NCI-H2171 treated with DMSO at 0.1 percent for 48 hours (cell line): ENCODE measurements at places on chromosomes 11 and 22.

DNA sequence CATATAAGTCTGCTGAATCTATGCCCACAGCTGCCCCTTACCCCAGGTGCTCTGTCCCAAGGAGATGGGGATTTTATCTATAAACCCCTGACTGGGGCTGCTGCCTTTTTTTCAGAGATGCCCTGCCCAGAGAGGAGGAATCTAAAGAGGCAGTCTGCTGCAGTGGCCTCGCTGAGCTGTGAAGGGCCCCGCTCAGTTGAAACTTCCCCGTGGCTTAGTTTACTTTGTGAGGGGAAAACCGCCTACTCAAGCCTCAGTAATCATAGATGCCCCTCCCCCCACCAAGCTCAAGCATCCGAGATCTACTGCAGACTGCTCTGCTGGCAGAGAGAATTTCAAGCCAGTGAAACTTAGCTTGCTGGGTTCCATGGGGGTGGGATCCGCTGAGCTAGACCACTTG is 7.4 kb upstream of the SCGB1D4 start:
- DNase-seq: no peak

DNA sequence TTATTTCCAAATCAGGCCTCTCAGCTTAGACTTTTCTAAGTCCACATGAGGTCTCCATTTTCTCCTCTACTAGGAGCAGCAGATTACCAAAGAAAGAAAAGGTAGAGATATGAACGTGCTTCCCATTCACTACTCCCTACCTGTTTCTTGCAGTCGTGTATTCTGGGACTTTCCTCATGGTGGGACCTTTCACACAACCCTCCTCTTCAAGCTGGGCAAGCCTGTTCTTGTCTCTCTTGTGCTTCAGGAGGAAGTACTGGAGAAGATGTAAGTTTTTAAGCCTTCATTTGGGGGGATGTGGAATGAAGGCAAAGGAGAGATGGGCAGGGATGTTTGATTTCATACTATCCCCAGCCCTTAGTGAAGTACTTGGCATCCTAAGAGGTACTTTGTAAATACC is 128.8 kb upstream of the SESN3 start:
- DNase-seq: no peak

DNA sequence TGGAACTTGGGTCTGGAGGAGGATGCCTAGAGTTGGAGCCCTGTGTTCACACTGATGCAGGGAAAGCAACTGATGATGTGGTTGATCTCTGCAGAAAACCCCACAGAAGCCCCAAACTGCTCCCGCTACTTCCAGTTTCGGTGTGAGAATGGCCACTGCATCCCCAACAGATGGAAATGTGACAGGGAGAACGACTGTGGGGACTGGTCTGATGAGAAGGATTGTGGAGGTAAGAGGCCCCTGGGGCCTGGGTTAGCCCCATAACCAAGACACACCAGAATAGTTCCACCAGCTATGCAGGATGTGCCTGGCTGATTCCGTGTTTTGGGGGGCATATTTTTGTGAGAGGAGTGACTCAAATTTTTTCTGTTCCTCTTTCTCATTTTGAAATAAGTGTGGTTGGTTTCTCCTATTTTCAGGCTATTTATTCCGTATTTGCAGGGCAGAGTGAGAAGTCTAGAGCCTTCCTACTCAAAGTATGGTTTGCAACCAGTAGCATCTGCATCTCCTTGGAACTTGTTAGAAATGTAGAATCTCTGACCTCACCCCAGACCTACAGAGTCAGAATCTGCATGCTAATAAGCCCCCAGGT is 137.3 kb upstream of the SORL1-AS1 start:
- no peak for DNase-seq

GRCh38 chr11:112355726-112356125 is 95.1 kb upstream of the PLET1 start:
- DNase-seq: no peak

- no peak for DNase-seq
These were observed 11.6 kb upstream of the SERPIND1 start for GRCh38 chr22:20762233-20762796.

GRCh38 chr22:38081941-38082828 is 1.8 kb downstream of the SLC16A8 start:
- no peak for DNase-seq

DNA sequence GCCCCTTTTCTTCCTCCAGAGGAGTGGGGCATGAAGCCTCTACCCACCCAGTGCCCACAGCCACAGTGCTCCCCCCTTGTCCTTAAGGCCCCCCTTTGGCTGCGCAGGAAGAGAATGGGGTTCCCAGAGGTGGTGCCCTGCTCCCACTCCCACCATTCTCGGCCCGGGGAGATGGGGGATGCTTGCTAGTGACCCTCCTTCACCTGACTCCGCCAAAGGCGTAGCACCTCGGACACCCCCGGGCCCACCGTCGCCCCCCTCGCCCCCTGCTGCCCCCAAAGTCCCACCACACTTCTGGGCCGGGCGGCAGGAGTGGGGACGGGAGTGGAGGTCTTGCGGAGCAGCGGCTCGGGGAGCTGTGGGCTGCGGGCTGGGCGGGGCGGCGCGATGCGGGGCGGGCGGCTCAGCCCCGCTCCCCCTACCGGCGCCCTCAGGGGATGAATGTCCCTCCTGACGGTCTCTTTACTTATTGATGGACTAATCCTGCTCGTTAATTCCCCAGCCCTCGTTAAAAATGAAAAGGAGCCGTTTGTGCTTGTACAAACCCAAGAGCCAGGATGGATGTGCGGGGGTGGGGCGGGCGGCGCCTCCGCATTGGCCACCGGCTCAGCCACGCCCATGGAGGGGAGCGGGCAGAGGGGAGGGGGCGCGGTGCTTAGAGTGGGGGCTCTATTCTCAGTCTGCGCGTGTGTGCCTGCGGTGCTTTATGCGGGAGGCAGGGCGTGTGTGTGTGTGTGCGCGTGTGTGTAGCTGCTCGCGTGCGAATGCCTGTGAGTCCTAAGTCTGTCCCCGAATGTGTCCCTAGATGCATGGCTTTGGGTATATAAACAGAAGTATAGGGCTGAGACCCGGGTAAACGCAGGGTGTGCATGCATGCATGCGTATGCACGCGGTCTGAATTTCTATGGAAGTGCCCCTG is 25.6 kb downstream of the SYT7 start:
- DNase-seq: peak; percentile 59

GRCh38 chr22:22031183-22031945 is 48.8 kb upstream of the TOP3B start:
- no peak for DNase-seq

GRCh38 chr22:48025096-48025495 is 1262.6 kb downstream of the TBC1D22A start:
- DNase-seq: no peak

GRCh38 chr11:130436171-130436570 is 7.8 kb upstream of the ADAMTS8 start:
- no peak for DNase-seq

DNA sequence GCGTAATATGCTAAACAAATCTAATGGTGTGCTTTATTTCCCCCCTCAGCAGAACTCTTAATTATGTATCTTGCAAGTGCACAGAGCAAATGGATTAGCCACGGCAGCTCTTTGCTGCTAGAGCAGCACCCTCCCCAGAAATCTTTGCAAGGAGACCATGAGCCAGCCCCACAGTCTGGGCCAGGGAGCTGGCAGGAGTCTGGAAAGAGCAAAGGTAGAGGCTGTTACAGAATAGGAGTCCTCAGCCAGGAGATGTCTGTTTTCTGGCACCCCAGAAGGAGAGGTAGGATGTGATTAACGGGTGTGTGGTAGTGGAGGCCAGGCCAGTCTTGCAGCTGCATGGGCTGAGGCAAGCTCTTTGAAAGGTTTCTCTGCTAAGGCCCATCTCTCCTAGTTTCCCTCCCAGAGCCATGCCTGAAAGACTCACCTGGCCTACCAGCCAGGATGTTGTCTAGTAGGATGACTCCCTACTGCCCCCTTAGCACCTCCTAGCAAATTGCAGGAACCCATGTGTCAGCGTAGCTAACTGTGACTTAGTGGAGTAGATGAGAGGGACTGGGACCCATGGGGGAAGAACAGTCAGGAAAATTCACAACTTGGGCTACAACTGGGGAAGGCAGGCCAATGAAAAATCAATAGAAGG is 557.2 kb downstream of the BUD13 start:
- no peak for DNase-seq

DNA sequence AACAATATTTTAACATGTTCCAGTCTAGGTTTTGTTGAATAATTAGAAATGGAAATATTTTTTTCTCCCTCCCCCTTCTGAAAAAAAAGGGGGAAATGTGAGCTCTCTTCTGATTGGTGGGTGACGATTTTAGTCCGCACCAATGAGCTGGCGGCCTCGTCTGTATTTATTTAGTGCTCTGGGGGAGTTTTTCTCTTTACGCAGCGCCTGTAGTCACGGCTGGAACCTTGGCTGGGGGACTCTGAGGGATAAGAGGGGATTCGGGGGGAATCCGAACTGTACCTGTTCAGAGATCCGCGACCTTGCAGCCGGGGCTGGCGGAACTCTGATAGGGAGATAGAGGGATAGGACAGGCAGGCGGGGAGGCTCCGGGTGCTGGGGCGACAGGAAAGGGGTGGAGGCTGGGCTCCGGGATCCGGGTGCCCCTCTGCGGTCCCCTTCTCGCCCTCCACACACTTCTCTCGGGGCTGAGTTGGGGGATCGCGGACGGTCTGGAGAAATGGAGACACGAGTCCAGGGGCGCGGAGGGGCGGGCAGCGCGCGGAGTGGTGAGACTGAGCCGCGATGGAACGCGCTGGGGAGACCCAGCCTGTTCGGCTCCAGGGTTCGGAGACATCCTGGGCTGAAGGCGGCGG is 99.7 kb upstream of the HSD17B12 start:
- no peak for DNase-seq

GRCh38 chr11:96264364-96264763 is 78.6 kb downstream of the MAML2 start:
- no peak for DNase-seq

- no peak for DNase-seq
These were observed 423 bp downstream of the PEX16 start for GRCh38 chr11:45917286-45917622.

DNA sequence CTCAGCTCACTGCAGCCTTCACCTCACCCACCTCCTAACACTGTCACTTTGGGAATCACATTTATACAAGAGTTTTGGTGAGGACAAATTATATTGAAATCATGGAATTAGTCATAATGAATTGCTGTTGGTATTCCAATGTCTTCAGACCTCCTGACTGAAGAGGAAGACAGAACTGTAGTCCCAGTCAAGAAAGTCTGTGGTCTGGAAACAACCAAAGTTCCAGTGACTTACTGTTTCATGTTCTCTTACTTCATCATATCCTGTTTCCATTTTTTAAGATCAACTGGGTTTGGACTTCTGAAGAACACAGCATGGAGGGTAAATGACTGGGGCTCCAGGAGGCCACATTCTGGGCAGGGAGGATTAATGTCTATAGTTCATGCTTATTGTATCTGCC is 43.0 kb upstream of the HIPK3 start:
- no peak for DNase-seq

DNA sequence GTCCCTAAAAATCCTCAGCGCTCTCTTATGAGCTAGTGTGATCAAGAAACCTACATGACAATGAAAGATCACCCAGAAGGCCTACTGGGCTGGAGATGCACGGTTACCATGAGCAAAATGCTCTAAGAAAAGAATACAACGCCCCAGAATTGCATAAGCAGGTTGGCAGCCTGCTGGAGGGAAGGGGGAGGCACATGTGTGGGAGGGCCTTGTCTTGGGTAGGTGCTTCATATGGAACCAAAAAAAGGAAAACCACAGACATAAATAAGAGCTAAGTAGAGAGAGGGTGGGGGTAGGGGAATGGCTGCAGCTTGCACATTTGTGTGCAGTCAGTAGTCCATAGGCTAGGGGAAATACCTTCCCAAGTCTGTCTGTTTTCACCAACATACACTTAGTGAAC is 2.8 kb downstream of the SIAE start:
- no peak for DNase-seq

DNA sequence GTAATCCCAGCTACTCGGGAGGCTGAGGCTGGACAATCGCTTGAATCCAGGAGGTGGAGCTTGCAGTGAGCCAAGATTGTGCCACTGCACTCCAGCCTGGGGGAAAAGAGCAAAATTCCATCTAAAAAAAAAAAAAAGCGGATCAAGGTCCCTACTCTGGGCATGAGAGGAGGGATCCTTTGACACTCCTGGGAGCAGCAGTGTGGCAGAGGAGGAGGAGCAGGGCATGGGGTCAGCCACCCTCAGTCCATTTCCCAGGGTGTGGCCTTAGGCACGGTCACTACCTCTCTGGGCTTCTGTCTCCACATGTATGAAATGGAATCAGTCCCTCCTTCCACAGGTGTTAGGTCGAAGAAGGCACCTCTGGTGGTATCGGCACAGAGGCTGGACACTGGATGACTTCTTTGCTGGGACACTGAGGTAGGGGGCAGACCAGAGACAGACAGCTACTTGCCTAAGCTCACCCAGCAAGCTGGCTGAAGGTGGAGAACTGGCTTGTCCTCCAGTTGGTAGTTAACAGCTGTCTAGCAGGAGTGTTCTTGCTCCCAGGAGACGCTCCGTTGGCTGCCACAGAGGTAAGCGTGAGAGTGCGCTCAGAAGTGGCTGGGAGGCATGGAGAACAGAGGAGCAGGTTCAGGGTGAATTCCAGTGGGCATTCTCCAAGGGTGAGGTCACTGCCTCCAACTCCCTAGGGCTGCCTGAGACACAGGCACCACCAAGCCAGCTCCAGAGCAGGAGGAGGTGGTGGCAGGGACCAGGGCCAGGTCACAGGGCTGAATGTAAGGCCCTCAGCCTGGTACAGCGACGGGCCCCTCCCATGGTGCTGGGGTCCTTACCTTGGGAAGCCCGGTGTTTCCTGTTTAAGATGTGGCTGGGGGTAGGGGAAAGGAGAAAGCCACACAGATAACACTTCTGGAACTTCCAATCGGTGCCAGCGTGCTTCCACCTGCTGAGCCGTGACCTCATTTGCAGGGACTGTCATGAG is 19.5 kb downstream of the TXN2 start:
- DNase-seq: peak; percentile 99

DNA sequence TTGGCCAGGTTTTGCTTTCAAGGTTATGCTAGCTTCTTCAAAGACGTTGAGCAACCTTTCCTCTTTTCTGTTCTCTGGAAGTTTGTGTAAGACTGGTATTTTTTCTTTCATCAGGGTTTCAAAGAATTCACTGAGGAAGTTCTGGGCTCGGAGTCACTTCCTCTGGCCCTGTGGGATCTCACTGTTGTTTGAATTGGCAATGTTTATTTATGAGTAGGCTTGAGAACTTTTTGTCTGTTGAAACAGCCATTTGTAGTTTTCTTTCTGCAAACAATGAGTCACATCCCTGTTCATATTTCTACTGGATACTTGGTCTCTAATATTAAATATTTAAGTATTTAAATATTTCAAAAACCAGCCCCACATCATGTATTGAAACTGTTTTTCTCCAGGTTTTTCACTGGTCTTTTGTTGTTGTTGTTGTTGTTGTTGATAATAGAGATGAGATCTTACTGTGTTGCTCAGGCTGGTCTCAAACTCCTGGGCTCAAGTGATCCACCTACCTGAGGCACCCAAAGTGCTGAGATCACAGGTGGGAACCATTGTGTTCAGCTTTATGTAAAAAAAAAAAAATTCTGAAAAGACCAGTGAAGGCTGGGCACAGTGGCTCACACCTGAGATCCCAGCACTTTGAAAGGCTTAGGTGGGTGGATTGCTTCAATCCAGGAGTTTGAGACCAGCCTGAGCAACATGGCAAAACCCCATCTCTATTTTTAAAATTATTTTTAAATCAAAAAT is 26.9 kb downstream of the SUSD2 start:
- DNase-seq: no peak
